Astrocyte of the spinal cord (primary cell): ENCODE measurements at places on chromosomes 12 and 14.

GRCh38 chr12:132500142-132500855, 10.3 kb downstream of the FBRSL1 start:
- no peak for DNase-seq

DNA sequence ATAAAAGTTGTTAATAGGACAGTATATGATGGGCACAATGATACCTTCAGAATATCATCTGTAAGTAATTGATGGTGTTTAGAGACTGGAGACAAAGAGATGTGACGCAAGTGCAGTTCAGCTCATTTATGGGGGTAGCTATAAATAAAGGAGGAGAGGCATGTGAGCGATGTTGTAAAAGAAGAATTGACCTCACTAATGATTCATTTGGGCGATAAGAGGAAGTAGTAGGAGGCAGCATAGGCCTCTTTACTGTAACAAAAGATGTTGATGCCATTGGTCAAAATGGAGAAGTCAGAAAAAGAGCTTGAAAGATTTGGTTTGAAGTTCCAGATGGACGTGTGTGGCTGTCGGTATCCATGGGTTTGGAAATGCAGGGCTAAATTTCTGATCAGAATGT, 70.0 kb downstream of the FLRT2 start:
- no peak for DNase-seq

DNA sequence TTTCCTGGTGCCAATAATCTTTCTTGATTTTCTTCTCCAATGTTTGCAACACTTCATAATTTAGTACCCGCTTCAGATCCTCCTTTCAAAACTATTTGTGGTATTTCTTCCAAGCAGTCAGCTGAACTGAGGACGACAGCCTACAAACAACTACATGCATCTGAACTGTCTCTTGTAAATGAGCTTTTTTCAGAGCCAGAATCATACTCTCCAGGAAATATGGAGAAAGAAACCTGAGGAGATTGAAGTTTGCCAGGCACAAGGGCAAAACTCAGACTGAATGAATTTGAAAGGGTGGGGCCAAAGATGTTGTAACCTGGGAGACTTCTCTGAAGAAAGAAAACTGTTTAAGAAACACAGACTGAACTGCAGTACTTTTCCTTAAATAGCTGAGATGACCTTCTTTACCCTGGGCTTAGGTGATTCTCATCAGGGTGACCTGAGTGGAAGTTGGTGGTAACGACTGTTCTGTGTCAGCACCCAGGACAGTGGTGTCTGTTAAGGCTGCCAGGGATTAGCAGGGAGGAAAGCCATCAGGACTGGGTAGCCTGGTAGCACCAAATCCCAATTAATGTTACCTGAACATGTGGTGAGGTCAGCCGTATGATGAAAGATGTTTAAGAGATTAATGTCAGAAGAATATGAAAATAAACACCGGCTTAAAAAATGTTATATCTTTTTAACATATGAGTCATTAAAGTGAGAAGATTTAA, 95.0 kb downstream of the TGFB3 start:
- no peak for DNase-seq

DNA sequence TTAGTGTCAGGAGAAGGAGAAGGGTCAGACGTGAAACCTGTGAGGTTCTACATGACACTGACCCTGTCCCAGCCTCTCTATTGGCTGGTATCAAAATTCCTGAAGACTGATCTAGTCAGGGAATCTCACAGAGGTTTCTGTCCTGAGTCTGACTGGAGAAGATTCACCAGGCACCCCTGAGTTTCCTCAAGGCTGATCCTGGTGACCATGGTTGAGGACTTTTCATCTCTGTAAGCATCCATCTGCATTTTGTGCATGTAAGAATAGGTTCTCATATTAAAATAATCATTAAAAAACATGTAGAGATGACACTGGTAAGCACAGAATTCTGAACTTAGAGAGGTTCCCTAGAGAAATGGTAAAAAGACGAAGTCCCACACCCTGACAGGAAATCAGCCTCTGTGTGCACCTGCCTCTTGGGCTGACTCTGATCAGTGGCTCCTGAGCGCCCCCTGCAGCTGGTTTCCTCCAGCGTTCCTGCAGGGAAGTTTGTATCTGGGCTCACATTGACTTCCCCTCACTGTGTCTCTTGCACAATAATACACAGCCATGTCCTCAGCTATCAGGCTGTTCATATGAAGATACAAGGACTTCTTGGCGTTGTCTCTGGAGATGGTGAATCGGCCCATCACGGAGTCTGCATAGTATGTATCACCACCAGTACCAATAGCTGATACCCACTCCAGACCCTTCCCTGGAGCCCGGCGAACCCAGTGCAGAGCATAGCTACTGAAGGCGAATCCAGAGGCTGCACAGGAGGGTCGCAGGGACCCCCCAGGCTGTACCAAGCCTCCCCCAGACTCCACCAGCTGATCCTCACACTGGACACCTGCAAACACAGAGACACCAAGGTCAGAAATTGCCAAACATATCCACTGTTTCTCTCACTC, 991.9 kb downstream of the TMEM121 start:
- DNase-seq: no peak

GRCh38 chr12:5428332-5429221, 3.3 kb upstream of the NTF3 start:
- DNase-seq: no peak

- DNase-seq: no peak
Observed at GRCh38 chr14:103488071-103488470, 34.6 kb downstream of the CKB start.

DNA sequence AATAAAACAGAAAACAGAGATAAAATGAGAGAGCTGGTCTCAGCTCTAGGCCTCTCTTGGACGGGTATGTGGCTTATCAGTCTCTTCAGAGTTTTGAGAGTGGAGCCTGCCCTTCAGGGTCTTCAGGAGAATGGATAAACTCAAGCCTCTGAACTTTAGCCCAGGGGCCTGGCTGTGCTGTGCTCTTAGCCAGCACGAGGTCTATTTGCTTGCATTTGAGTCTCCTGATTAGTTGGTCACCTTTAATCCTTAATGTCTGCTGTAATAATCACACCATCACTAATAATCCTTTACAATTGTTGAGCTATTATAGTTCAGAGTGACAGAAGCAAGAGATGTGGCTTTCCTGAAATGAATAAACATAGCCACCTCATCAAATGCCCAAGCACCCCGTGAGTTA, 24.3 kb downstream of the KRT80 start:
- no peak for DNase-seq

DNA sequence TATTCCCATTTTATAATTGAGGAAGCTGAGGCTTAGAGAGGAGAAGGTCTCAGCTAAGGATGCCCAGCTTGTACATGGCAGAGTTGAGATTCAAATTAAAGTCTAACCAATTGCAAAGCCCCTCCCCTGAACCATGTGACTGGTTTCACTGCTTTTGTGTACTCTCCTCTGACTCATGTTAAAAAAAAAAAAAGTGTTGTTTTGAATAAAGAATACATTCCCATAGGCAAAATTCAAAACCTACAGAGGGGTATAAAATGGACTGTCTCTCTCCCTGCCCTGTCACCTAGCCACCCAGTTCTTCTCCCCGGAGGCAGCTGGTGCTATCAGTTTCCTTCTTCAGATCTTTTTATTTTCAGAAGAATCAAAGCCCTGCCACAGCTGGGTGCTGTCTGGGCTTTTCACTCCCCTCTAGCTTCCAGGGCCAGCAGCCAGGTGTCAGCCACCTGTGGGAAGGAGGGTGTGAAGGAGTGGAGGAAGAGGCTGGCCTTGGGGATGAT, 5.4 kb downstream of the PSMD9 start:
- peak; percentile 67 for DNase-seq

DNA sequence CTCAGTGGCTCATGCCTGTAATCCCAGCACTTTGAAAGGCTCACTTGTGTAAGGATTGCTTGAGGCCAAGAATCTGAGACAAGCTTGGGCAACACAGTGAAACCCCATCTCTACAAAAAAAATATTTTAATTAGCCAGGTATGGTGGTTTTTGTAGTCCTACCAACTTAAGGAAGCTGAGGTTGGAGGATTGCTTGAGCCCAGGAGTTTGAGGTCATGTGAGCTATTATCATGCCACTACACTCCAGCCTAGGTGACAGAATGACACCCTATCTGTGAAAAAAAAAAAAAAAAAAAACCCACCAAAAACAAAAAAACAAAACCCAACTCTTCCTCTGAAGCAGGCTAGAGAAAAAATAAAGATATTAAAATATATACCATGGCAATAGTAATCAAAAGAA, 41.2 kb downstream of the TMEM116 start:
- no peak for DNase-seq

DNA sequence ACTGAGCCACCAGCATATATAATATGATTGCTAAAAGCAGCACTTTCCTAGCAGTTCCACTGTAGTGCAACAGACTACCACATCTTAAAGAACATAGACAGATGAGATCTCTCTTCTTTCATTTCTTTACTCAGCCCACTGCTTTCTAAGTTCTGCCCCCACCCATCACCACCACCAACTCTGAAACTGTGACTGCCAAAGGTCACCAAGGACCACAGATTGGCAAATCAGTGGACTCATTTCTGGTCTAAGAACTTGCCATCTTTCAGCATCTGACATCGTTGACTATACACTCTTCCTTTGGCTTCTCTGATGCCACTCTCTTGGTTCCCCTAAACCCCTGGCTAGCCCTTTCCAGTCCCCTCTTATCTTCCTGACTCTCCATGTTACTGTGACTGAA, 38.4 kb downstream of the IFNG start:
- DNase-seq: no peak

DNA sequence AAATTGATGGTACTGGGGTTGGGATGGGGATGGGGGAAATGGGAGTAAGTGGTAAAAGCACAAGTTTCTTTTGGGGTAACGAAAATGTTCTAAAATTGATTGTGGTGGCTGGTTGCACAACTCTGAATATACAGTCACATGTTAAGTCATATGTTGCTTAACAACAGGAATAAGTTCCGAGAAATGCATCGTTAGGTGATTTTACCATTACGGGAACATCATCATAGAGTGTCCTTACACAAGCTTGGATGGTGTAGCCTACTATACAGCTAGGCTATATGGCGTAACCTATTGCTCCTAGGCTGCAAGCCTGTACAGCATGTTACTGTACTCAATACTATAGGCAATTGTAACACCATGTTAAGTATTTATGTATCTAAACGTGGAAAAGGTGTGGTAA, 31.0 kb downstream of the ITGA7 start:
- DNase-seq: no peak

DNA sequence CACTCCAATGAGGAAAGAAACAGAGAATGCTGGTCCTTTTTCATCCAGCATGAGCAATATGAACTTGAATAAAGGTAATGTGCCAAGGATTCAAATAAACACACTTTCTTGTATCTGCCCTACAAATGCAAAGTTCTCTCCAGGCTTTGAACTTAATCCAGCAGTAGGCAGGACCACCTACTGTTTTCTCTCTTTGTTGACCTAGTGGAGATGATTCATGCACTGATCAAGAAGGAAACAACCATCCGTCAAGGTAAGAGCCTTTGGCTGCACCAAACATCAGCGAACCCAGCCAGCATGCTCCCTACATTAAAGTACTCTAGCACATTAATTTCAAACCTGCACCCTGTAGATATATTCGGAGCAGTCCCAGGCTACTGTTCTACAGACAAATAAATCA, 489.3 kb downstream of the GALC start:
- peak; percentile 5 for DNase-seq

DNA sequence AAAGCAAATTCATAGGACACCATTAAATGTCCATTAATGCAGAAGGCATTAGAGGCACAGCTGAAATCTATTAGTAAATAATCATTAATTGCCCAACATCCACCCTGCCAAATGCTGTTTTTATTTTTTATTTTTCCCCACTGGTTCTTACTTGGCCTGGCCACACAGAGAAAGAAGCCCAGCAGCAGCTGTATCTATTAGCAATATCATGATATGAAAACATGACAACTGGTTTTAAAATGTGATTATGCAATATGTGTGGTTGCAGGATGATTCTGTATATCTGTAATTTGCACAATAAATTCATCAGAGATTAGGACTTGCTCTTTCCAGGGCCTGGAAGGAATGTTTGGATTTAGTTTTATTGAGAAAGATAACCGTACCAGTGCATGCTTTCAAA, 44.9 kb downstream of the SIX6 start:
- DNase-seq: no peak

DNA sequence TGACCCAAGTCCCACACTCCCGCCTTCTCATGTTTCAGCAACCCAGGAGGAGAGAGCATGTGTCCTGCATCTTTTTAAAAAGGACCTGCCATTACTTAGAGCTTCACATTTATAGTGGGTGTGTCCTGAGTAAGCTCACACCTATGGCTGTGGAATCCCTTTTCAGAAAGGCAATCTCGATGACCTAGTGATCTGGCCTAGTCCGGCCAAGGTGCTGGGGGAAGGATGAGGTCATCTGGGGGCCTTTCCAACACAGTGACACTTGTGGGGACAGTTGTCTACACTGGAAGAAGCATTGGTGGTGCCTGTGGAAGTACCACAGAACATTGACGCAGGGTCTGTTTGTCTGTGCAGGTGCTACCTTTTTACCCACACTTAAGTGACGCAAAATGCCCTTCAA, 8.2 kb downstream of the TCP11L2 start:
- DNase-seq: no peak

DNA sequence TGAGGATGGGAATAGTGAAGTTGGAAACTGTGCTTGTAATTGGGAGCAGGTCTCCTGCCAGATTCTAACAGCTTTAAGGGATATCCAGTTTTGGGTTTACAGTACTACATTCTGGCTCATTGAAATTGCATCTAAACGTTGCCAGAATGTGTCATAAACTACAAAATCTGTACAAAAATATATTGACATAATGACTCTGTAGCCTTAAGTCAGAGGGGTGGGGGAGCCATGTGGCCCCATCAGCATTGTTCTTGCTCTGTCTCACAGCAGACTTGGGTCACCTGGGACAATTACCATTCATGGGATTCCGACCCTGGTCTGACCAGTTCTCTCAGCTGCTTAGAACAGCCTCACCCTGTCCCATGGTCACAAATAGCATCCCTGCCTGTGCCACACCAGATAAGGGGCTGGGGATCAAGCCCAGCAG, 43.3 kb upstream of the MED13L start:
- peak; percentile 15 for DNase-seq

DNA sequence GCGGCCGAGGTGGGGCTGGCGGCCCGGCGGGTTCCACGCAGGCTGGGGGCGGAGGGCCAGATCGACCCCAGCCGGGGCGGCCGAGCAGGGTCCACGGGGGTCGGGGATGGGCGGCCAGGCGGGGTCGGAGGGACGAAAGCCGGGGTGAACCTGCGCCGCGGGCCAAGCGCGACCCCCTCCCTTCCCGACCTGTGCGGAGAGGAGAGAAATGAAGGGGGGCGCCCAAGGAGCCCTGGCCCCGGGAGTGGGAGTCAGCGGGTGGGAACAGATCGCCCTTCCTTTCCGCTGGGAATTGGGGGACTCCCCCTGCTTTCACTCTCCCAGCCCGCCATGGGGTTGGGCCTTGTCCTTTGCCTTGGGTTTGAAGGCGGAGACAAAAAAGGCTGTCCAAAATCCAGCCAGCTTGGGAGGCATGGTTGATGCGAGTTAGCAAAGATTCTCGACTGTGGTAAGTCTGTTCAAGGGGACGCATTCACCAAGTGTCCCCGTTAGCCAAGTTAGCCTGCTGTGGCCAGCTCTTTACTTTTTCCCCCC, 559 bp upstream of the CKAP4 start:
- DNase-seq: peak; percentile 68
